ENCODE measurements at places on chromosomes 2 and 18. TPM values are rescaled to one million over a fixed set of nuclear protein-coding genes. Genes with fewer than 3 reads are reported as not detected.

GRCh38 chr2:151251012-151251411, 10.7 kb downstream of the RBM43 start:
- no peak for DNase-seq

- DNase-seq: no peak
Measured at GRCh38 chr2:69890881-69891280, 2.9 kb upstream of the SNRNP27 start.

Gene MARS2
- 4.6 TPM for total RNA-seq

Gene SLC40A1
- 50.5 TPM for total RNA-seq

- no peak for DNase-seq
Measured at GRCh38 chr2:204583773-204584172, 38.5 kb downstream of the PARD3B start.

GRCh38 chr18:78526923-78527711, 452.5 kb upstream of the SALL3 start:
- no peak for DNase-seq

GRCh38 chr2:189673661-189674373, 653 bp upstream of the ANKAR start:
- no peak for DNase-seq

GRCh38 chr18:12840382-12840781, 43.7 kb downstream of the PTPN2 start:
- DNase-seq: no peak

DNA sequence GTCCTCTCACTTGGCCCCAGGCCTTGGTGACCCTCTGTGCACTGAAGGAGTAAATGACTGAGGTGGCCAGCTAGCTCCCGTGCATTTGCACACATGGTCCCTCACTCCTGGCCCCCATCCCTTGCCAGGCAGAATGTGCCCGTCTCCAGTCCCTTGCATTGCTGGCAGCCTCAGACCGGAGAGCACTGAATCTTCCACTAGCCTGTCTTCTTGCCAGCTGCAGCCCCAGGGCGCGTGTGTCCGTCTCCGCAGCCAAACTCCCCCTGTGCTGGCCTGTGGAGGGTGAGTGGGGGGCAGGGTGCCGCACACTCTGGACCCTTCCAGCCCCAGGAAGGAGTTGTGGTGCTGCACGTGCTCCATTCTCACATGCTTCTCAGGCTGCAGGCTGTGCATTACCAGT, 35.9 kb downstream of the INPP4A start:
- no peak for DNase-seq

Gene CYP27A1
- total RNA-seq: 20.2 TPM

Gene LYPD1
- not detected for total RNA-seq

DNA sequence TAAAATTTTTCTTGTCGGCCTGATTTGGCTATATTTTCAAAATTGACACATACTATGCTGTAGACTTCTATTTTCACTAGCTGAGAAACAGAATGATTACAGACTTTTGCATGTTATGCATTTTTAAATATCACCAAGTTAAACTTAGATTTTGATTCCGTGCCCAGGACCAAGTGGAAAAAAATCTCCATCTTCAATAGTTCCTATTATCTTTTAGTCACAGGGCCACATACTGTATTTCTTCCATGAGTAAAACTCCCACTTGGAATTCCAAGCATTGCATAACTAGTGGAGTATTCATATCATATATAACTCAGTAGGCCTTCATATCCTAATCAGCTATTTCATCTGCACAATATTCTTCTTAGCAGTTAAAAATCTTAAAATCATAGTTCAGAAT, 470.9 kb downstream of the ARHGAP15 start:
- DNase-seq: no peak

Measured in right cardiac atrium (tissue), 5 donors.